T-helper 17 cell (primary cell): ENCODE measurements at places on chromosomes 3 and 15.

- no peak for DNase-seq
These were observed 137.4 kb downstream of the MBNL1 start for GRCh38 chr3:152405915-152406802.

- DNase-seq = no peak
These were observed 26.0 kb downstream of the CPNE4 start for GRCh38 chr3:132008837-132009236.

GRCh38 chr3:66432041-66432766, 68.6 kb downstream of the LRIG1 start:
- no peak for DNase-seq

- DNase-seq = no peak
These were observed 362.4 kb downstream of the CGGBP1 start for GRCh38 chr3:87696124-87697013.

DNA sequence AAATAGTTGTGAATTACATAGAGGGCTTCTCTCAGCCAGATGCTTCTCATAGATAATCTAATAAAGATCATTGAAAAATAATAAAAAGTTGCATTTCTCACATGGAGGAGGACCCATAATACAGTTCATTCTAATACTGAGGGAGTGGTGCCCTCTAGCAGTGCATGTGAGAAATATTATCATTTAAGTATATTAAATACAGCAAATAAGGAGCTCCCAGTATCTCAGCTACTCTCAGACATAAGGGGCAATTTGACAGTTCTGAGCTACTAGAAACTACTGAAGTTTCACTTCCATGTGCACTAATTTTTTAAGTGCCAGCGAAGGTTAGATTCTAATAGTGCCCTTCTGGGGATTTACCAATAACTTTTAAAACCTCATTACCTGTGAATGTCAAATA, 188.3 kb downstream of the IL5RA start:
- DNase-seq = no peak

DNA sequence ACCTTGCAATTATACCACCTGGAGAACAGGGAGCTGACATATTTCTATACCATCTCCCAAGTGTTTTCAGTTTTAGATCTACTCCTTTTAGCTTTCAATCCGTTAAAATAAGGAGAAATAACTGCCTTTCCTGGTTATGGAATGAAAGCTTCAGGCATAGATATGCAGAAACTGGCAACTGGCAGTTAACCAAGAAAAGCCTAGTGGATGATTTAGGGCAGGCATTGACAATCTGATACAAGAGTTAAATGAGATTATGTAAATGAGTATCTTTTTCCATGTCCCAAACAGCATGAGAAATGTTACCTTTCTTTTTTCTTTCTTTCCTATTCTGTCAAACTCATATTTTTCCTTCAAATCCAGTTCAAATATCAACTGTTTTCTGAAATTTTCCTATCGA, 689.1 kb upstream of the DPPA4 start:
- no peak for DNase-seq

- no peak for DNase-seq
These were observed 141.7 kb downstream of the KCNMB2 start for GRCh38 chr3:178677961-178678360.

GRCh38 chr15:78985859-78986475, 41.1 kb upstream of the CTSH start:
- no peak for DNase-seq

GRCh38 chr3:32705232-32705631, 20.2 kb downstream of the CNOT10 start:
- no peak for DNase-seq

GRCh38 chr3:45644063-45644790, 45.0 kb upstream of the SACM1L start:
- no peak for DNase-seq

GRCh38 chr3:113468539-113468938, 27.2 kb upstream of the CFAP44 start:
- no peak for DNase-seq

DNA sequence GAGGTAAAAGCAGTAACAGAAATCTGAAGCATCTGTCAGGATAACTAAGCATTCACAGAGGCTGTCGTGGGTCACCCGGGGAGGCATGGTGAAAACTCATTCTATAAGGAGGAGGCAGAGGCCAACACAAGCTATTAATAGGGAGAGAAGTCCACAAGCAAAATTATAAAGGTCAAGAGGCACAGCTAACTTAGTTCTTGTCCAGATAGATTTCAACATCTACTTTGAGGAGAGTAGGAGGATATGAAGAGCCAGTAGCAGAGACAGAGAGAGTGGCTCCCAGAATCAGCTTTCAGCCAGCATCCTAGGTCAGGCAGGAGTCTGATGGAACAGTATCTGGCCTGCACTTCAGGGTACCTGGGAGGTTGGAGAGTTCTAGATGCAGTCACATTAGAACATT, 95.3 kb downstream of the STAC start:
- DNase-seq = no peak

GRCh38 chr3:172370419-172370818, 77.8 kb downstream of the GHSR start:
- DNase-seq = no peak

- no peak for DNase-seq
These were observed 64.5 kb downstream of the RBPMS2 start for GRCh38 chr15:64710676-64711428.

GRCh38 chr3:163552659-163552966, 1525.7 kb downstream of the SI start:
- DNase-seq = no peak

DNA sequence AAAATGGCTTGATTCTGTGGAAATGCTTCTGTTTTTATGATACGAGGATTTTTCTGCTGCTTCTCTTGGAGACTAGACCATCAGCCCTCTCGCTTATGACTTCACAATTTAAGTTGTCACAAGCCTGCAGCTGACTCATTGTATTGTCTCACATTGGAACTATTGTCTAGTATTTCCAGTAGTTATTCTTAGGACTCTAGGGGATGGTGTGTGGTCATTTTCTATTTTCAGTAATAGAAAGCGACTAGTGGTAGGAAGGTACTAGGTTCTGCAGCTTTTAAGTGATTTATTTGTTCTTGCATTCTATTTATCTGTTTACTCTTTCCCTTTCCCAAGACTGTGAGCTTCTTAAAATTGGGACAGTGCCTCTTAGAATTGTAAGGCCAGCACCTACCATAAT, 66.3 kb upstream of the CRTC3 start:
- DNase-seq = no peak

GRCh38 chr3:192812743-192813383, 85.5 kb upstream of the FGF12 start:
- DNase-seq = no peak

GRCh38 chr3:39138804-39139415, 14.5 kb downstream of the CSRNP1 start:
- no peak for DNase-seq

DNA sequence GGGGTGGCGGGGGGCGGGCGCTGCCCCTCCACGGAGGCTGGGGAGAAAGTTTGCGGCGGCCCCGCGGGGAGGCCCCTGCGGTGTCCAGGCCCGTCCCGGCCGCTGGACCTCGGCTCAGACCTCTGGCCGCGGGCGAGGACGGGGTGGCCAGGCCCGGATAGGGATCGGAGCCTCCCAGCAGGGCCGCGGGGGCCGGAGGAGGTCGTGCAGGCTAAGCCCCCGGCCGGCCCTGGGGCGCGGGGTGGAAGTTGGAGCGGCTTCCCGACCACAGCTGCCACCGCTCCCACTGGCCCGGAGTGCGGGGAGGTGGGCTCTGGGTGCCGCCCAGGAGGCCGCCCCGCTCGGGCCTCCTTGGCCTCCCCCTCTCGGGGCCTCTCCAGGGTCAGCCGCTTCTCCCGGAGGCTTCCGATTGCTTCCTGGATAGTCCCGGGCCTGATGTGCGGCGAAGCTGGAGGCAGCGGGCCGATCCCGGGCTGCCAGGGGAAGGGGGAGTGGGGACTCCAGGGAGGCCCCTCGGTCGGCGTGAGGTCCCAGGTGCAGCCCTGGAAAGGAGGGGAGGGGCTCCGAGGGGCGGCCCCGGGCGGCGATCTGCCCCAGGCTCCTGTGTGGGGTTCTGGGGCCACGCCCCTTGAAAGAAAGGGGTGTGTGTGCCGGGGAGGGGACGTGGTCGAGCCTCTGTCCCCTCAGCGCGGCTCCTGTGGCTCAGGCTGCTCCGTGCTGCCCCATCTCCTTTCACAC, 907 bp downstream of the PLXNA1 start:
- DNase-seq = peak; percentile 28

- no peak for DNase-seq
These were observed 8.1 kb upstream of the MAPK6 start for GRCh38 chr15:52010633-52011595.

DNA sequence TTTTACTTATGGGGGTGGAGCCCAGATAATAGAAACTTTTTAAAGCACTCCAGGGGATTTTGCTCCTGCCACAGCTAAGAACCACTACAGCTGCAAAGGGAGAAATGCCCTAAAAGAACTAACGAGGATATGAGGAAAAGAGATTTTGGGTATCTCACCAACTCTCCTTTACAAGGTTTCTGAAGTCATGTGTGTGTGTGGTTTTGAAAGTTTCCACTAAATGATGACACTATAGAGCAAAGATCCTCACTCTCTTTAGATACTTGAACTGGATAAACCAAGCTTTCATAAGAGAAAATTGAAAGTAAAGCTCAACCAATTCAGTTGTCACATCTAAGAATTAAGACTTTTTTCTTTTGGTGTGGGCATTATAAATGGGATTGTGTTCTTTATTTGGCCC, 455.3 kb upstream of the ALCAM start:
- no peak for DNase-seq

GRCh38 chr3:28972921-28973320, 307.9 kb upstream of the RBMS3 start:
- DNase-seq = no peak

DNA sequence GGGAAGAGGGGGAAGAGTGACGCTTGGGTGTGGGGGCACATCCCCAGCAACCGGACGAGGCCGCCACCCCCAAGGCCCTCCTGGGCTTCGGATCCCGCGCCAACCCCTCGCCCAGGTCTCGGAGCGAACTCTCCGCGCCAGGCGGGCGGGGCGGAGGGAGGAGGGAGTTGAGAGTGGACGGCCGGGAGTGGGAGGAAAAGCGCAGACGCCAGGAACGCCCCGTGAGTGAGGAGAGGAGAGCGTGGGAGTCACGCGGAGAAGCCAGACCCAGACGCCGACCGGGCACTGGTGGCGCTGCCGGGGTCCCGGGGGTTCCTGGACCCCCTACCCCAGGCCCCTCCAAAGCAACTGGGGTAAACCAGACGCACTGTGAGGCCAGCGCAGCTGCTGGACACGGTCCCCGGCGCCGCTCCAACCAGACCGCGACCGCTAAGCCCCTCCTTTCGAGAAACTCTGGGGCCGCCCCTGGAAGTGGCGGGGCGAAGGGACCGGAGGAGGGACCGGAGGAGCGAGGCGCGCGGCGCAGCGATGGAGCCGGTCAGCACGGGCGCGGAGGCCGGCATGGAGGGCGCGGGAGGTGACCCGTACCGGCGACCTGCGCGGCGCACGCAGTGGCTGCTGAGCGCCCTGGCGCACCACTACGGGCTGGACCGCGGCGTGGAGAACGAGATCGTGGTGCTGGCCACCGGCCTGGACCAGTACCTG, at the start of gene EFCC1:
EFCC1 (plus strand) TSS at position 204 of the 705 bp plus-strand sequence; CDS start at position 529, 325 bp downstream.
- no peak for DNase-seq

GRCh38 chr3:60096403-60096802, 1046.6 kb upstream of the CFAP20DC start:
- no peak for DNase-seq

DNA sequence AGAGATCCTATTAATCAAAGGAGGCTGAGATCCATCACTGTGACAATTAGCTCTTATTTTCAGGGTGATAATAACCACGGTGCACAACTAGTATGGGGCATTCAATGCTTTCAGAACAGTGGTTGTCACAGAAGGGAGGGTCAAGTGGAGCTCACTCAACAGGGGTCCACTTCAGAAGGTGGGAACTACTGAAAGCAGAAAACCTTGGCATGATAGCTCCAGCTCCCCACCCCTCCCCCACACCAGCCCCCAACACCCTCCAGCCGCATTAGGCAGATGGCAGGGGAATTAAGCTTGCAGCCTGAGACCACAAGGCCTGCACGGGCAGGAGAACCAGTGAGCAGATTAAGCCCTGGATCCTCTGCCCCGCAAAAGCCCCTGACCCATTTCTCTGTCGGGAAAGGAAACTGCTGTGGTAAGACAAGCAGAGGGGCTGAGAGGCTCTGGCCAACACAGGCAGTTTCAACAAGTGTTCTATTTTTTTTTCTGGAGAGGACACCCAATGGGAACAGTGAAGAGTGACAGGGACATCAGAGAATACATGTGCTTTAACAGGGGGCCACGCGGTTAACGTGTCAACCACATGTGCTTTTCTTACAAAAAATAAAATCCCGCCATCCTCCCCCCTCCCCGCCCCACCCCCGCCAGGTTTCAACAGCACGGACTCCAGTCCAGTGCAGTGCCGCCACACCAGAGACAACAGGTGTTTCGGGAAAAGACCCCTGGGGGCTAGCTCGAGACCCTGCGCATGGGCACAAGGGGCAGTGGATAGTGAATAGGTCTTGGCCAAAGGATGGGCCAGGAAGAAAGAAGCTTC, 997 bp downstream of the FYCO1 start:
- peak; percentile 19 for DNase-seq

- no peak for DNase-seq
These were observed 269.5 kb downstream of the ZBTB20 start for GRCh38 chr3:114877378-114878113.

GRCh38 chr3:131242201-131242600, 139.4 kb upstream of the NUDT16 start:
- no peak for DNase-seq

GRCh38 chr15:84855136-84855535, 29.3 kb upstream of the SLC28A1 start:
- DNase-seq = no peak

DNA sequence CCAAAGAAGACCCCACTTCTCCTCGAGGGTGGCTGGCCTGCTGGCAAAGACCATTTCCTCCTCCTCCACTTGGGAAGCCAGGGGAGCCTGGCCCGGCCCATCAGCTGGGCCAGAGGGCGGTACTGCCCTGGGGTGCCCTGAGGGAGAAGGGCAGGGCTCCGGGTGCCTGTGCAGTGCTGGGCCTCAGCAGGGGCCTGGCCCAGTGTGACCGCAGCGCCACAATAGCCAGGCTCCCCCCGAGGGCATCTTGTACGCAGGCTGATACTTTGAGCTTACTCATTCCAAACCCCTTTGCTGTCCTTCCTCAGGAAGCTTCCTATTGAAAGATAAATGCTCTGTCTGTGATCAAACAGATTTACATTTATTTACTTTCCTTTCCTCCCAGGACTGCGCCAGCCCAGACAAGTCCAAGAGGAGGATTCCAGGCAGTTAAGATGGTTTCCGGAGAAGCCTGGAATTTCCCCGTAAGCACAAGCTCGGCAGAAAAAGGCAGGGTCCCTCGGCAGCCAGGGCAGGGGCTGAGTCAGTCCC, 240.1 kb downstream of the XXYLT1 start:
- no peak for DNase-seq

- DNase-seq = no peak
These were observed 78.1 kb downstream of the LRRFIP2 start for GRCh38 chr3:37096288-37096687.

DNA sequence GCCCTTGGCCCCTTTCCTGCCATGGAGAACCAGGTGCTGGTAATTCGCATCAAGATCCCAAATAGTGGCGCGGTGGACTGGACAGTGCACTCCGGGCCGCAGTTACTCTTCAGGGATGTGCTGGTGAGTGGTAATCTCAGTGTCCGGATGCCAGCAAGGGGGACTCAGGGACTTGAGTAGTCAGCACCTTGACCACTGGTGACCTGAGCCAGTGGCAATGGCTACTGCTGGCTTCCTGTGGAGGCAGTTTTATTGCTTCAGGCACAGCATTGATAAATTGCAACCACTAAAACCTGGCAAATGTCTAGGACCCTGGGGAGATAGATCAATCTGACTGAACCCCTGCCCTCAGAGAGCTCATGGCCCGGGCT, 830 bp downstream of the MAP2K5 start:
- DNase-seq = peak; percentile 4

- DNase-seq = no peak
These were observed 601.9 kb upstream of the TGFBR2 start for GRCh38 chr3:30004481-30004880.

GRCh38 chr3:14392231-14392630, 10.2 kb upstream of the SLC6A6 start:
- DNase-seq = no peak
